Trophoblast cell (in vitro differentiated cells and primary cell): ENCODE measurements at places on chromosomes 2 and 18.

DNA sequence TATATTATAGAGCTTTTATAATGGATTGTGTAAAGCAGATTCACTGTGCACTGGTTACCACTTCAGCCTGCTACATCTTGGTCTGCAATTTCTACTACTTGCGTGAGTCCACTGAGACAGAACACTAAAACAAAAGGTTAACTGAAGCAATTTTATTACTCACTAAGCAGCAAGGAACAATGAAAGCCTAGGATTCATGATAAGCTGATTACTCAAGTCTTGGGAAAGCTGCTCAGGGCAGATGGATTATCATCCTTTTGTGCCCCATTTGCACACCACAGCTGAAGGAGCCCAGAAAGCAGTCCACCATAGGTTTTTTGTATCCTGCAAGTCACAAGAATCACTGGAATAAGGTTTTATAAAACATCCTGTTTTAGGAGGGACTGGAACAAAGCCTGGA is 1215.2 kb upstream of the TMEFF2 start:
- DNase-seq, result no peak

GRCh38 chr18:35494251-35495220 is 3.2 kb downstream of the INO80C start:
- DNase-seq, result no peak

GRCh38 chr2:47026748-47027534 is 111.3 kb upstream of the MCFD2 start:
- no peak for DNase-seq

- no peak for DNase-seq
Observed at GRCh38 chr2:134668821-134669220, 50.0 kb downstream of the TMEM163 start.

DNA sequence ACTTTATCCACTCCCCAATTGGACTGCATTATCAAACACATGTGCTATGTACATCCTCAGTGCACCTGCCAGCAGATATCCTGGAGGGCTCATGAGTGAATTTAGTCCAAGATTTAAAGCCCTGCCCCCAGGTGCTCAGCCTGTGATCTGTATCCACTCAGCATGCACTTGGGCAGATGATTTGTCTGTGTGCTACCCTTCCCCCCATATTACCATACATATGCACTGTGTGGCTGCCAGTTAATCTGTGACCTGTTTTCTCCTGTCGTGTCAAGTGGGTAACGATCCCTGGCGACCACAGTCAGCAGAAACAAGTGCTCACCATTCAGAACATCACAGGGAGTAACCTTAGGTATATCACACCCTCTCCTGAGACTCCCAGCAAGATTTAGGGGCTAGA is 10.2 kb downstream of the NAGK start:
- no peak for DNase-seq

DNA sequence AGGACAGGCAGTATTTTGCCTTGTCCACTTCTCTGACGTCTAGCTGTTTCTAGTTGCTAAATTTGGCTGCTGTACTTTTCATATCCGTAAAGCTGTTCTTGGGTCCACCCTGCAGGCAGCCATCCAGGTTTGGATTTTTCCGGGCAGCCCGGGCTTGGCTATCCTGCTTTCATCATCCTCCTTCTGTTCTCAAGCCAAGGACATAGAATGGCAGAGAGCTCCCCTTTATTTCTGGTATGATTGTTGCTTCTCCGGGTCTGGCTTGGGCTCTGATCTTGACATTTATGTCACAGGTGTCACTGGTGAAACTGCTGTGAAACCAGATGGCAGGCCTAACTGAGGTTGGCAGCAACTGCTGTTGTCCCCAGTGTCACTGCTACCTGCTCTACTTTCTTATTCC is 35.5 kb downstream of the SCN2A start:
- no peak for DNase-seq

GRCh38 chr2:207437136-207437523 is 92.6 kb upstream of the CREB1 start:
- no peak for DNase-seq

DNA sequence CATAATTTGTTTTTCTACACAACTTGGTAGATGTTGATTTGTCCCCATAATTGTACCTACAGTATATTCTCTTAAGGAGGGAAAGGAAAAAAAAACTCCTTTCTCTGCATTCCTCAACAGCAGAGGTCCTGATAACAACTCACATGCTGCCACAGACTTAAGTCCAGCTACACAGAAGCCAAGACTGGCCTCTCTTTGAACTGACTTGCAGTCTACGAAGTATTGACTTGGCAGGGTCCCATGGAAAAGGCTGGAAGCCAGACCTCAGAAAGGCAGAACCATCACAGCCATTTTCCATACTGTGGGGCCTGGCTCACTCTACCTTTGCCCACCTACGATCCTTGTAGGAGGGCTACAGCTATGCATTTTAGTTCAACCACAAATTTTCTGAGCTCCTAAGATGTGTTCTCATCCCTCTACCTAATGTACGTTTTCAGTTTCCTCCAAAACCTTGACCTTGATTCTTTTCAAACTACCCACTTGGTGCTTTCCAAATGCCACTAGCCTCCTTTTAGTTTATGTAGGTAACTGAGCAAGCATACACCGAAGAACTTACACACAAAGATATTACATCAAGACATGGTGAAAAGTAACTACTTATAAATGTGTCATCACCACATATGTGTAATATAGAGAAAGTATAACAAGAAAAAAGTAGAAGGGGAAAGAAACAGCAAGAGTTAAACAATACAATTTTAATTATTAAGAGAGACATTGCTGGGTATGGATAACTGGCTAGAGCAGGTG is 12.2 kb downstream of the LONRF2 start:
- DNase-seq, result no peak

GRCh38 chr18:48898521-48898920 is 52.2 kb downstream of the SMAD7 start:
- DNase-seq, result no peak

- peak; percentile 91 for DNase-seq
Observed at GRCh38 chr2:1625281-1626001, 118.9 kb downstream of the PXDN start.

GRCh38 chr2:200199005-200199404 is 107.5 kb upstream of the SPATS2L start:
- DNase-seq, result no peak

DNA sequence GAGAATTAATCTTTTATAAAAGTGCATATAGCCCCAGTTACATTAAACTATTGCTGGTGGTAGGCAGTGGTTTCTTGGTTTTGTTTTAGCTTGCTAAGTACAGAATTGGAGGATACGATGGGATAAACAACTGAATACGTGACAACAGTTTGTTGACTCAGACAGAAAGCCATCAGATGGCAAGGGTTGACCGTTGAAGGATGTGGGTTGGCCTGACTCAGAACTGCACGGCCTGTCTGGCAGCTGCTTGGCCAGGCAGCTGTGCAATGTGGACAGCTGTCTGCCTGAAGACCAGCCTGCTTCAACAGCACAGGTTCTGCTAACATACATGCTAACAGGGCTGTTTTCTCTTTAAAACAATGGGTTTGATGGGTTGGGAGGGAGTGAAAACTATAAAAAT is 46.6 kb downstream of the PRKRA start:
- DNase-seq, result peak; percentile 89

DNA sequence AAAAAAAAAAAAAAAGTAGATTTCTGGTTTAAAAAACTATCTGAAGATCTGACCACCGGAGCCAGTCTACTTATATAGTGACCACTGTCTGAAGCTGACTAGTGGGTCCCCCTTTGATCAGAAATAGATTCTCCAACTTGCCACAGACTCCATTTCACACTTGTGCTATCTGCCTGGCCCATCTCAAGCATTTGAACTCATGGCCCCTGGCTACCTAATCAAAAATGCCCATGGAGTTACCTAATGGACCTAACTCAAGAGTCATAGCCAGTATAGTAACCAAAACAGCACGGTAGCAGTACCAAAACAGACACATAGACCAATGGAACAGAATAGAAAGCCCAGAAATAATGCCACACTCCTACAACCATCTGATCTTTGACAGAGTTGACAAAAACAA is 17.0 kb upstream of the ATL2 start:
- no peak for DNase-seq

DNA sequence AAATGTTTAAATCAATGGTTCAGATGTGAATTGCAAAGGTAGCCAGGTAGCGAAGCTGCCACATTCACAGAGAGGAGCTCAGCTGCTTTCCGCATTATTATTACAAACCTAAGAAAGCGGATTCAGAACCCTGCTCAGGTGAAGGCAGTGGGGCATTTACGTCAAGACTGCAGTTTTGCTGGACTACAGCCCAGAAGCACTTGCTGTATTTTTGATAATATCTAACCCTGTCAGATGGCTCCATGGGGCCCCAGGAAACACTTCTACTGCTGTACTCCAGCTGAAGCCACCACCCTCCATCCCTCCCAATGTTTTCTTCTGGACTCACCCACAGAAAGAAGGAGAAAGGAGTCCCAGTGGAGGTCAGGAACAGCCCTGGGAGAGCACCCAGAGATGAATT is 96.9 kb downstream of the TPO start:
- no peak for DNase-seq

- DNase-seq, result no peak
Observed at GRCh38 chr2:57453945-57454344, 592.7 kb upstream of the VRK2 start.

DNA sequence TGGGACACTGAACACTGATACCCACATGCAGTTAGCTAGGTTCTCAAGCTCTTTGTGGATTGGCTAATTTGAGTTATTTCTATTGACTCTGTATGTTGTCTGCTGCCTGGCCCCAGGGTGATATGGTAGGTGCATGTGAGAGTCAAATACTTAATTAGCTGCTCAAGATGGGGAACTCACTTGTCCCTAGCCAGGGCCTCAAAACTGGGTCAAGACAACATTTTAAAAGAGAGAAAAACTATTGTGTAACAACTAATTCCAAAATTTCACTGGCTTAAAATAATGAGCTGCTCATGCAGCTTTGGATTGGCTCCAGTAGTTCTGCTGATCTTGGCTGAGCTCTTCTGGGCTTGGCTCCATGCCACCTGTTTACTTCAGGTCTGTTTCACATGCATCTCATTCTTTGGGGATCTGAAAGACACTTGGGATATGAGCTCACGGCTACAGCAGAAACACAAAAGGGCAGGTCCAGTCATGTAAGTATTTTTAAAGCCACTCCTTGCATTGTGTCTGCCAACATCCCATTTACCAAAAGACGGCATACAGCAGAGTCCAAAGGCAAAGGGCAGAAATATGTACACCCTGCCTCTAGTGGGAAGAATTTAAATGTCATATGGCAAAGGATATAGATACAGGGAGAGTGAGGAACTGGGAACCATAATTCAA is 716.8 kb downstream of the SUCLG1 start:
- DNase-seq, result no peak

DNA sequence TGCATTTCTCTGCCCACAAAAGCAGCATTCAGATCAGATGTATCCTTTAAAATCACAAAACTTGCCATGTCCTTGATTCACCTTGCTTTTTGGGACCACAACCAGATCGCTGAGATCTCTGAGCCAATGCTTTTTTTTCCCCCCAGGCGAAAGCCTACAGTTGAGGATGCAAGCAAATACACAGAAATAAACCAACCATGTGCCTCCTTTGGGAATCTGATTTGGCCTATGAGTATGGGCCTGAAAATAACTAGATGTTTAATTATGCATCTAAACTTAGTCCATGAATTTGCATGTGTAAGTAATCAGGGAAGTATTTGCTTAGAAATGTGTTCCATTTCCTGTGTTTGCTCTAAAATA is 49.7 kb upstream of the CDC42EP3 start:
- no peak for DNase-seq

- no peak for DNase-seq
Observed at GRCh38 chr18:68604256-68604655, 110.7 kb downstream of the TMX3 start.

DNA sequence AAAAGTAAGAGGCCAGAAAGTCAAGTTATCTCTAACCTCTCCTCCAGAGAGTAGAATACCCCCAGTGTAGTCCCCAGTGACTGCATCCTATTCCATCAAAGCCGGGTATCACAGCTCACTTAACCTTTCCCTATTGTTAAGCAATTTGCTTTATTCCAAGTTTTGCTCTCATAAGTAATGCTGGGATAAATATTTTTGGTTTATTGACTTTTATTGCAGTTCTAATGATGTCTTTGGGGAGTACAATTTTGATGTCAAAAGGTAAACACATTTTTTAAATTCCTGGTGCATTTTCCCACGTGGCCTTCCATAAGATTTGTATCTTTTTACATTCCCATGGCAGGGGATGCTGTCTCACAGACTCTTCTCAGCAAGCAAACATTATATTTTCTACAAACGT is 43.3 kb downstream of the CMPK2 start:
- DNase-seq, result no peak

DNA sequence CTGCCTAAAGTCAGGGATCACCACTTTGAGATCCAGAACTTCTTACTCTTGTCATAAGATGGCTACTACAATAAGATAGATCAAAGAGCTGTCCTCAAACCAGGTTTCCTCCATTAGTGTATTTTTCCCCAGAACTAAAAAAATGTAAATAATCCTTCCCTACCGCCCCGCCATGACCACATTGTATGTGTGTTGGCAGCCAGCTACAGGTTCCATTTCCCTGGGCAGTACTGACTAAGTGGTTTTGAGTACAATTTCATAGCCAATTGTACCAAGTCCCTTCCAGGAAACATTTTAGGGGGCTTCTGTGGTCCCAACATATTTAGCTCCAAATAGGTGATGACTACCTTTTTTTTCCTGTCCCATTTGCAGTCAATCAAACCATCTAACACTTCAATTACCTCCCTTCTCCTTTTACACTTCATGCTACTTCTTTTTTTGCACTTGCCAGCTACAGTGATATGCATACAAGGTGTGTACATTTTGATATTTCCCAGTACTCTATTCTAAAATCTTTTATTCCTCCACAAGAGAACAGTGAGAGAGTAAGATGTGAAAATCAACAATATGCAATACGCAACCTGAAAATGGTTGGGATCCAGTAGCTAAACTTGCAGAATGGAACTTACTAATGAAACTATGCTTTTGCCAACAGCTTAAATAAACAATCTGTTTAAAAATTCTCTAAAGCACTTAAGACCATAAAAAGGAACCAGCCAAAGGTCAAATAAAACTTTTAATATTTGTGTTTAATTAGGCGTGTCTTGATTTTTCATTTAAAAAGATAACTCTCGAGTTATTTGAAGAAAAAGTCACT is 3.9 kb downstream of the PUM2 start:
- no peak for DNase-seq

DNA sequence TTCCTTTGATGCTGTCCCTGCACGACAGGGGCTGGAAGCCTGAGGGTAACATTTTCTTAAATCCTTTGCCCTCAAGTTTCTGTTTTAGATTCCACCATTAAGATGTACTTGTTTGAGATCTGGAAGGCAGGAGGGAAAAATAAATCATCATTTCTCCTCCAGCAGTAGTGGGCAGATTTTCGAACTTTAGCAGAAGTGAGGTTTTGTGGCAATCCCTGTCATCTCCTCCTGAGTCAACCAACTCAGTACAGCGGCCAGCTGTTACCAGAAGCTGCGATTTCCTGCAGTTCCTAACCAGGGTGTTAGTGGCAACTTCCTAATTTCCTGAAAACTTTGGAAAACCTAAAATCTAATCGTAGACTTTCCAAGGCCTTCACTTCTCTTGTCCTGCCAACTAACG is 517.2 kb upstream of the ACVR2A start:
- DNase-seq, result no peak

- DNase-seq, result no peak
Observed at GRCh38 chr2:128365217-128365905, 46.7 kb upstream of the HS6ST1 start.

- DNase-seq, result peak; percentile 70
Observed at GRCh38 chr2:108449410-108450130, 564 bp downstream of the GCC2 start.

GRCh38 chr2:109699646-109700045 is 85.5 kb downstream of the SOWAHC start:
- no peak for DNase-seq

- no peak for DNase-seq
Observed at GRCh38 chr2:145811276-145812164, 1291.6 kb upstream of the ZEB2 start.
